Stimulated activated CD8-positive, alpha-beta memory T cell treated with anti-CD3 and anti-CD28 coated beads, Interleukin-15, amount 100 ng/mL, for 24 hours (primary cell): ENCODE measurements at places on chromosomes 2 and 18.

GRCh38 chr2:11154016-11154922 is 998 bp upstream of the SLC66A3 start:
- no peak for DNase-seq

- no peak for DNase-seq
Observed at GRCh38 chr18:33918571-33918970, 306.1 kb downstream of the NOL4 start.

GRCh38 chr2:10054424-10054823 is 11.1 kb downstream of the KLF11 start:
- no peak for DNase-seq

DNA sequence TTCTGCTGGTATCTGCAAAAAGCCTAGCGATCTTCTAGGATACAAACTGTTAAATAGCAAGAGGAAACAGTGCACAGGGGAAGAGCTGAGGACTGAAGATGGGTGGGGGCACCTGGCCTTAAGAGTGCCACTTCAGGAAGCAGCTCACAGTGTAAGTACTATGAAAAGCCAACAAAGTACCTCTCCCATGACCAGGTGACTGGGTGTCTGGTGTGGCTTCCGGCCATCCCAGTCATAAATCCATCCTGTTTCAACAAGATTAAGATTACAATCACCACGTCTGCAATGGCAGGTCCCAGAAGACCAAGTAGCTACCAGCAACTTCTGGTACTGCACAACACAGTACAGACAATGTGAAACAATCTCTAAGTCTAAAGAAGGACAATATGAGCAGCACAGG is 15.9 kb downstream of the ERFE start:
- no peak for DNase-seq

- DNase-seq: no peak
Observed at GRCh38 chr2:69933839-69934613, 19.1 kb downstream of the MXD1 start.

DNA sequence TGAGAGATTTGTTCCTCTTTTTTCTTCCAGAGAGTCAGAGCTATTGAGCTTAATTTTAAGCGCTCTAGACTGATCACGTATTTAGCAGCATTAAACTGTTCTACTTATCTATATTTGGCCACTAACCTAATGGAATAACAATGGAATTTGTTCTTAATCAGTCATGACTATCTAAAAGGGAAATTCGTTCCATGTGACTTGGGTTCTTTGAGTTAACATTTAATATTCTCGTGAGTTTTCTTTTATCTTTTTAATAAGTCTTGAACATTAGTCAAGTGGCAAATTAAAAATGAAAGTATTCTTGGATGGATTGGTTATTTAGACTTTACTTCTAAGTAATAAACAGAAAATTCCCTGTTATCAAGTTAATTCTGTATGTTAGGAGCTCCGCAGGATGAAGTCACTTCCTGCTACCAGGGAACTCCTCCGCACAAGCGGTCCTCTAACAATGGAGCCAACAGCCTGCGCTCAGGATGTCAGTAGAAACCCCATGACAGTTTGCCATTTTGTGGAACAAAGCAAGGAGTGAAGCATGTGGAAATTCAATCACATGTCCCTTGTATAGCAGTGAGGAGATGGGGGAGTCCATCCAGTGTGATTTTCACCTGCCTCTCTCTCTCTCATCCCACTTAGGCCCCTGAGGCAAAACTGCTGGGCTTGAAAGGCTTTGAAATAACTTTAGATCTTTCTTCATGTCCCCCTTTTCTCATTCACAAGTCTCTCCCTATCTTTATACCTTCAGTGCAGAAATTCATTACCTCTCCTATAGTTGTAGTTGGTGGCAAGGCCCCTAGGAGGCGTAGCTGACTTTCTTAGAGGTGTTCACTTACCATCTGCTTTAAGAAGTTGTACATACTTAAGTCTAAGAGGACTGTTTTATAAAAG is 138.1 kb downstream of the WDR7 start:
- no peak for DNase-seq

DNA sequence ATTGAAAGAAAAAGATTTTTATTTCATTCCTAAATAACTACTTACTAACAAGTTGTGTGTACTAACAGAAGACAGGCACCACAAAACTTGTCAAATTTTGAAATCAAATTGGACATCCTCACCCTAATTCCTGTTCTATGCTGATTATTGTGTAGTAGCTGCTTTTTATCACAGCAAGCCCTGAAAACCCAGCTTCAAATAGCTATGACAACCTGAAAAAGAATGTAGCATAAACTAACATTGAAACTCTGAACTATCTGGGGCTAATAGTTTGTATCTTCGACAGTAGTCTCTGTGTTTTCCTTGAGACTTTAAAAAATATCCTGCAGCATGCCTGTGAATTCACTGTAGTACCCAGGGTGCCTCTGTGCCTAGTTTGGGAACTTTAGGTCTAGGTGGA is 122.6 kb downstream of the WDPCP start:
- no peak for DNase-seq

- DNase-seq: no peak
Observed at GRCh38 chr2:177078416-177078815, 134.2 kb upstream of the HNRNPA3 start.

DNA sequence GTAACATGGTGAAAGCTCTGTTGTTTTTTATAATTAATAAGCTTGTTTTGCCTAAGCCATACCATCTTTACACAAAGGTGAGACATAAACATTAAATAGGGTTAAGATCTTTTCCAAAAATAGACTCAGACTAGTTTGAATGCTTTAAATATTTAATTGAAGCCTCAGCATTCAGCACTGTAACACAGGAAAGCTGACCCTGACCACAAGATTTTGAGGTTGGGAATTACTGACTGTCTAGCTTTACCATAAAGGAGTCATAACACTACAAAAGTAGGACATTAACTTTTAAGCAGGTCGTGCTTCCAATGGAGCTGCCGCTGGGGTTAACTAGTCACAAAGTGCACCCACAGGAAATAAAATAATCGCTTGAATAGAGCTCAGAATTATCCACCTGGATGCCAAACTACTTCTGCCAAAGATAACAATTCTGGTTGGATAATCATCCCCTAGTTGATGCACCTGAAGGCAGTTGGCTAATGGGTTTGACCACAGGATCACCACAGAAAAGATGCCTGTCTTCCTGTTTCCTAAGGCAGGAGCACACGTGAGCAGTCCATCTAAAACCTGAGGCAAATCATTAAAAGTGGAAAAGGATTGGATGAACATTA is 106.2 kb downstream of the COBLL1 start:
- DNase-seq: no peak
